AG04450 (cell line): ENCODE measurements at places on chromosomes 6 and 20. TPM values are rescaled to one million over a fixed set of nuclear protein-coding genes. Genes with fewer than 3 reads are reported as not detected.

Gene SALL4
- polyA plus RNA-seq: 0.46 and 0.57 TPM in 2 replicates

GRCh38 chr6:31049518-31049917 lies 39.2 kb downstream of the MUC22 start:
- no peak for DNase-seq

GRCh38 chr6:154403788-154404187 lies 47.2 kb upstream of the IPCEF1 start:
- no peak for DNase-seq

DNA sequence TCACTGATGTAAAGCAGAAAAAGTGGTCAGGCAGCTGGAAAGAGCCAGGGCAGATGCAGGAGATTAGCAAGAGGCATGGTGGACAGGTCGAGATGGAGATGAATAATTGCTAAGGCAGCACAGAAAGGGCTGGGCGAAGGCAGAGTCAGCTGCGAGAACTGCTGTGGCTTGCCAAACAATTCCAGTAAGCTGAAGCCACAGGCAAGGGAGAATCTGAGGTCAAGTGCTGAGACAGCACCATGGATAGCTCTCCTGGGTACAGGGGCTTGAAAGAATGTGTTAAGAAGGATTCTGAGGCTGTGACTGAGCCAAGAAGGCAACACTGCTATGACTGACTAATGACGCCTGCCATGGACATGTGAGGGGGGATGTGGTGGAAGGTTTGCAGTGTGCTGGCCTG lies 220.8 kb upstream of the FOXA2 start:
- DNase-seq: peak; percentile 4
